ENCODE measurements at places on chromosomes 5 and 9.

- no peak for ATAC-seq
Measured at GRCh38 chr9:107212613-107213012, 70.5 kb upstream of the RAD23B start.

DNA sequence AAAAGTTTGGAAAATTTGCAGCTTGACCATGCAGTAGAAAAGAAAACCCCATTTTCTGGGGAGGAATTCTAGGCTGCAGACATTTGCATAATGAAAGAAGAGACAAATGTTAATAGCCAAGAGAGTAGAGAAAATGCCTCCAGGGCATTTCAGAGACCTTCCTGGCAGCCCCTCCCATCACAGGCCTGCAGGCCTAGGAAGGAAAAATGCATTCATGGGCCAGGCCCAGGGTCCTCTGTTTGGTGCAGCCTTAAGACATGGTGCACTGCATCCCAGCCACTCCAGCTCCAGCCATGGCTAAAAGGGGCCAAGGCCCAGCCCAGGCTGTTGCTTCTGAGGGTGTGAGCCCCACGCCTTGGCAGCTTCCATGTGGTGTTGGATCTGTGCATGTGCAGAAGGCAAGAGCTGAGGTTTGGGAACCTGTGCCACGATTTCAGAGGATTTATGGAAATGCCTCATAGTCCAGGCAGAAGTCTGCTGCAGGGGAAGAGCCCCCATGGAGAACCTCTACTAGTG lies 75.0 kb upstream of the OR13F1 start:
- no peak for ATAC-seq

DNA sequence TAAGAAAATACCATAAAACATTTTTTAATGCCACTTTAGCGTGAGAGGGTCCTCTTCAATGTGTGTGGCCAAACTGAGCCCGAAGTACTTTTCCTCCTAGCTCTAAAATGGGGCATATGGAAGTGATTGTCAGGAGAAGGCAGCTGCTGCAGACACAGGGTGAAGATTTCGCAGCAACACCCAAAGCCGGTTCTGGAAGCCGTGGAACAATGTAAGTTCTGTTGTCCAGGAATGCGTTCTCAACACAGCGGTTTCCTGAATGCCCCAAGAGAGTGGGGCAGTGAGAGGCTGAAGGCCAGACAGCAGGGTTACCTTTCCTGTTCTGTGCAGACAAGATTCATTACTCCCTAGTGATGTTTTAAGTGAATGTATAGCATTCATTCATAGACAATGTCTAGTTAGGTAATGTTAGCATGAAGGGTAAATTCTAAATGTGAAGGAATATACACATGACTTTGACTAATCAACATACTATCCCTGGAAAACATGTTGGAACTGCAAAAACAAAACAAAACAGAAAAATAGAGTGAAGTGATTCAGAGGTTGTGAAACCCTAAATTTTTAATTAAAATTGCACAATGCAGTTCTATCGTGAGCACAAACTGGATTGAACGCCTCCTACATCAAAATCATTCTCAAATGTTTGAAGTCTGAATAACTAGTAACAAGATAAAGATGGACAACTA lies 197.0 kb upstream of the SEMA6A start:
- ATAC-seq: no peak

DNA sequence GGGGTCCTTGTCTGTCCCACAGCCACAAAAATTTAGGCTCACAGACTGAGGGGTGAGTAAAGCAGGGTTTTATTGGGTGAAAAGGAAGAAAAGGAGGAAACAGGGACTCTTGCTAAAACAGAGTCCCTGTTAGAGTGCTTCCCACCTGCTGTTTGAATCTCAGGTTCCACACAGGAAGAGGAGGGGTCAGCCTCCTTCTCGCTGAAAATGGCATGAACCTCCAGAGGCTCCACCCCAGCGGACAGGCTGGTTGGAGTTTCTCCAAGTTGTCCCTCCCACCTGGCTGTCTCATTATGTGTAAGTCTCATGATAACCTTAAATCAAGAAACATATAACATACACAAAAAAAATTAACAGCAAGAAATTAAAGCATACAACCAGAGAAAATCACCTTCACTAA lies 28.3 kb upstream of the UHRF2 start:
- no peak for ATAC-seq

DNA sequence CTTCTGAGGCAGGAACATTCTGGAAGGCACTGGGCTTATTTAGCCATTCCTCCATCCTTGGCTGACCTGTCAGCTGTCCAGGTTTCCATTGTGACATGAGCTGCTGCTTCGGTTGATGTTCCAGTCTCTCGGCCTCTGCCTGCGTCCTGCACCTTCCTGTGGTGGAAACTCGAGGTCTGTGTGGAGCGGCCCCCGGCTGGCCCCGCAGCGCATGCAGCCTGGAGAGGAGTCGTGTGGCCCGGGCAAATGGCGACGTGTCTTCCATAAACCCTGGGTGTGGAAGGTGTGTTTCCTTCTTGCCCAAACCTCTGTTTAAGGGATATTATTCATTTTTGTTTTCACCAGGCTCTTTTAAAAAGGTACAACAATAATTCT lies 36.5 kb upstream of the SLC9A3 start:
- ATAC-seq: no peak

GRCh38 chr9:68904454-68904853 lies 109.5 kb downstream of the PRKACG start:
- no peak for ATAC-seq

GRCh38 chr9:88536951-88537760 lies 2.2 kb downstream of the NXNL2 start:
- no peak for ATAC-seq

GRCh38 chr9:86946201-86947145 lies 833 bp downstream of the GAS1 start:
- no peak for ATAC-seq

- ATAC-seq: no peak
Measured at GRCh38 chr5:80474929-80475328, 13.0 kb upstream of the FAM151B start.

GRCh38 chr5:1095302-1095989 lies 16.4 kb downstream of the SLC12A7 start:
- ATAC-seq: no peak

DNA sequence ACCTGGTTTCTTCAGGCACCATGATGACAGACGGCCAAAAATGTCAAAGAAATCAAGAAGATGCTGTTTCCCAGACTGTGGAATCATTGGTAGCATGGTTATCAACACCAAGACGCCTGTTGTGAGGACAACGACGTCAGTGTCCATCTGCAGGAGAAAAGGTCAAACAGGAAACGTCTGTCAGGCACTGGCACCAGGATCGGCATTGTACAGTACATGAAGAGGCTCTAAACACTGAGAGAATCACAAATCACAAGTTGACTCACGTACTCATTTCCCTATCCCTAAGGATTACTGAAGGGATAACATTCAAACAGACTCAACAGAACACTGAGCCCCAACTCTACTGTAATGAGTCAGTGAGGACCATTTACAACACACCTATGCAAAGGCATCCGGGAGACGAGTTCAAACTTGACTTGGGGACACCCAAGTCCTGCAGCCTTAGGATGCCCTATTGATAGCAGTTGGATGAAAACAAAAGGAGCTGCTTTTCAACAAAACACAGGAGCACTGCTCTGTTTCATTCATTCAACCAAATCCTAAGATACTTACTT lies 21.0 kb downstream of the TSC1 start:
- ATAC-seq: no peak

DNA sequence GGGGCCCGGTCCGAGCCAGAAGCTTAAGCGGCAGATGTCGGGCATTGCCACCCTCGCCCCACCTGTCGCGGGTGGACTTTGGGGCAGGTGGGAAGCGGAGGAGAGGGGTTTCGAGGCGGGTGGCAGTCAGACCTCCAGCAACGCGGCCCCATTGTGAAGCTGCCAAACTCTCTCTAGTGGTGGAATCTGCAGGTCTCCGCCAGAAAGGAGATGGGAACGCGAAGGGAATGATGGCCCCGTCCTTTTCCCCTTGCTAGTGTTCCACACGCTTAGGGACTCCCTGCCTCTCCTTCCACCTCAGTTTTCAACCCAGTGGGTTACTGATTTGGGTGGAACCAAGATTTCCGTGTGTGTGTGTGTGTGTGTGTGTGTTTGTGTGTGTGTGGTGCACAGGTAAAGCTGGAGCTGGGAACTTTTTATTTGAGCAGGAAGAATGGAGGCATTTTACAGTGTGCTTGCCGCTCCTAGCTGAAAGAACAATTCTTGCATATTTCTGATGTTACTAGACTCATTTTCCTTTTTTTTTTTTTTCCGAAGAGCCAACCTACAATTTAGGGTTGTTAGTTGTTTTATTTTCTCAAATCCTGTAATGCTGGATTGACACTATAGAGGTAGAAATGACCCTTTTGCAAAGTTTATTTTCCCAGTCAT lies 1.3 kb downstream of the MACIR start:
- ATAC-seq: peak; percentile 27

GRCh38 chr9:106111039-106111730 lies 416.8 kb downstream of the TMEM38B start:
- no peak for ATAC-seq

- ATAC-seq: no peak
Measured at GRCh38 chr9:131410044-131410491, 16.2 kb downstream of the PRRC2B start.

DNA sequence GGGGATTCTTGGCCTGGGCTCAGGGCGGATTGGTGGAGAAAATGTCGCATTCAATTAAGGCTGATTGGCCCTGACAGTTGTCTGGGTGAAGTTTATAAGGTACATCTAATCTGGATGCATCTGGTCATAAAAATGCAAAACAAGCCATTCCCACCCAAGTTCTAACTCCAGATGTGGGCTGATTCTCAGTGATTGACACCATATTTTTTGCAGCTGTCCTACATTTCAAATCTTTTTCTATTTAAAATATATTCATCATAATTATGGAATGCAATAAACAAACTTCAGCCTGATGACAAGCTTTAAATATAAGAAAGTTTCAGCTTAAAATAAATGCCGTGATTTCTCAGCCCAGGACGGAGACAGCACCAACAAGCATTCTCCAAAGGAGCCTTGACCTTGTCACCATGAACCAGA lies 146.4 kb upstream of the SMIM23 start:
- no peak for ATAC-seq

DNA sequence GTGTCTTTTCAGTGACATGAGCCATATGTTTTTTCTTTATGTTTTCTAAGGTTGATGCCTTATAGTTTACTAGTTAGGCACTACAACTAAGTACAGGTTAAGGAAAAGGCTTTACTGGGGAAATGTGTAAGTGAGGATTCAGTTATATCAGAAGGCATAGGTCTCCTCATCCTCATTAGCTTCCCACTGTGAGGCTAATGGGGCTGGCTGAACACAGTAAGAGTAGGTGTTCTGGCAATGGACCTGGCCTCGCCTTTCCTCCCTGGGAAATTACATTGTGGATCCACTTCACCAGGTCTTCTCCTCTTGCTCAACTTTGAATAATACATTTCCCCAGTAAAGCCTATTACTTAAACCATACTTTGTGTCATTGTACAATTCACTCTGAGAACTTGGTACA lies 225.5 kb downstream of the PTPRD start:
- no peak for ATAC-seq

DNA sequence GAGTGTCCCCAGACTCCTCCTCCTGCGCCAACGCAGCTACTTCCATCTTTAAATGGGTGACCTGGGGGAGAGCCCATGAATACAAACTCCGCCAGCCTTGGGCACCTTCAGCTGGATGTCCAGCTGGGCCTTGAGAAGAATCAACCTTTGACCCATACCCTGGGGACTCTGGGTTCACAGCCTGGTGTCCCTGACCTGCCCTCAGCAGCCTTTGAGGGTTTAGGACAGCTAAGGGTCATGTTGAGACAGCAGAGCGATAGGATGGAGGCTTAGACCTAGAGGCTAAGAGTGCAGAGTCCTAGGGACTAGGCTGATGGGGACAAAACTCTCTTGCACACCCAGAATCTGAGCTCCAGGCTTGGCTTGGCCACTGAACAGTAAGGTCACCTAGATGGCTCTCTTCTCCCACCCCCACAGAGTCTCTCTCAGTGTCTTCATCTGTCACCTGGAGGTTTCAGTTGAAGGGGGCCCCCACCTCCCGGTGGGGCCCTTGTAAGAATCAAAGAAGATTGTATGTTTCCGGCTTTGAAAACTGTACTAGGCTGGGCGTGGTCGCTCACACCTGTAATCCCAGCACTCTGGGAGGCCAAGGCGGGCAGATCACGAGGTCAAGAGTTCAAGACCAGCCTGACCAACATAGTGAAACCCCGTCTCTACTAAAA lies 6.7 kb upstream of the AQP3 start:
- ATAC-seq: no peak

GRCh38 chr9:90772386-90772785 lies 29.2 kb upstream of the SYK start:
- ATAC-seq: no peak

DNA sequence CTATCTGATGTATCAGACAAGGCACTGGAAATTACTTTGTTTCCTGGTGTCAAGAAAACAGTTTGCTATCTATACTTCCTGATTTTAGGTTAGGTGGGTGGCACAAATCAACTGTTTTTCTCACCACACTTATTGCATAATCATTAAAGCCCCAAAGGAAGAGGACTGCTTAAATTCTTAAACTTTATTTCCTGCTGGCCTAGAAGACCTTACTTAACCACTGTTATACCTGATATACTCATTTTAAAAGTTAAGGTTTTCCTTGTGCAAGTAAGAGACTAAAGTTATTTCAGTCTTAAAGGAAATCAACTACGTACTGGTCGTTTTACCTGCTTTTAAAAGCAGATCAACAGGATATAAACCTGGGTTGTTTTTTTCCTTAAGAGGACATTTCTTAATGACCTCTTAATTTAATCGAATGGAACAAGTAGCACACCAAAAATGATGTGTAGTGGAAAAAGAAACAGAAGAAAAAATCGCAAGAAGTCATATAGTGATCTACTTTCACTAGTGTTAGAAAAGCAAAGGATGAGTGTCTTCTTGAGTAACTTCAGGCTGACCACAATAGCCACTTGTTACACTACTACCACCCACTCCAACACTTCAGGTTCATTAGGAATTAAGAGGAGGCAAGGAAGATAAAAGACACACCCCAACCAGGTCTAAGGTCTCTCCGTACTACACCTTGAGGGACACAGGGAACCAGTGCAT lies 974 bp downstream of the CLINT1 start:
- peak; percentile 32 for ATAC-seq

DNA sequence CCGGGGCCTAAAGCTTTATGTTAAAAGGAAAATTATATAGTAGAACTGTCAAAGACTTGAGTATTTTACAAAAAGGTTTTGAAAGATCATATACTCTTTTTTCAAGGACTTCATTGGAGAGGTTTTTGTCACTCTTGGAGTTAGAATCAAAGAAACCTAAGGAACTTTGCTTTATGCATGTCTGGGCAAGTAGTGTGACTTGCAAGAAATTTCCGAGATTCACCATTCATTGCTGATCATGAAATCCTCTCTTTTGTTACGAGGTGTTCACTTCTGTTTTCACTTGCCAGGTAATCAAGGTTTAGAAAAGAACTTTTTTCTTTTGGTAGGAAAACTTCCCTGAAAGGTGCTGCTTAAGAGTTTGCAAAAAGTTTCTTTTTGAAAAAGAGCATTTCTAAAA lies 64.8 kb downstream of the NUP214 start:
- no peak for ATAC-seq

Measured in SK-N-SH treated with all-trans-retinoic acid at 6 μM for 48 hours (cell line).